ENCODE measurements at places on chromosomes 7 and 10.
A peak's percentile ranks its signal among the peaks of the same experiment; 100 is the strongest.

DNA sequence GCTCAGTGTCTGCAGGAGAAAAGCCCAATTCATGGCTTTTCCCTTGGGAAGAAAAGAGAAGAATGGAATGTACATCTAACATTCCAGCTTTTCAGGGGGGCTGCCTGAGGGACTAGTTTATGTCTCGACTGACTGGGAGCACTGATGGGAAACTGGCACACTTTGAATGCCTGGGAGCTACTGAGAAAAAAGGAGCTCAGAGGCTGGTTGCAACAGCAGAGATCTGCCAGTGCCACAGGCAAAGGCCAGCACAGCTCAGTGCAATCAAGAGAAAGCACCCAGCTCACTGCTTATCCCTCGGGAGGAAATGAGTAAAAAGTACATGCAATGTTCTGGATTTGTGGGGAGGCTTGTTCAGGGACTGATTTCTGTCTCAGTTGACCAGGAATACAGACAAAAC lies 226.2 kb downstream of the COBL start:
- DNase-seq, result peak; percentile 75

GRCh38 chr10:80530251-80530650 lies 7.5 kb upstream of the SH2D4B start:
- peak; percentile 19 for DNase-seq

- DNase-seq, result no peak
Observed at GRCh38 chr10:45625879-45626278, 46.7 kb downstream of the ZFAND4 start.

GRCh38 chr7:157552295-157552993 lies 215.6 kb downstream of the DNAJB6 start:
- DNase-seq, result no peak

DNA sequence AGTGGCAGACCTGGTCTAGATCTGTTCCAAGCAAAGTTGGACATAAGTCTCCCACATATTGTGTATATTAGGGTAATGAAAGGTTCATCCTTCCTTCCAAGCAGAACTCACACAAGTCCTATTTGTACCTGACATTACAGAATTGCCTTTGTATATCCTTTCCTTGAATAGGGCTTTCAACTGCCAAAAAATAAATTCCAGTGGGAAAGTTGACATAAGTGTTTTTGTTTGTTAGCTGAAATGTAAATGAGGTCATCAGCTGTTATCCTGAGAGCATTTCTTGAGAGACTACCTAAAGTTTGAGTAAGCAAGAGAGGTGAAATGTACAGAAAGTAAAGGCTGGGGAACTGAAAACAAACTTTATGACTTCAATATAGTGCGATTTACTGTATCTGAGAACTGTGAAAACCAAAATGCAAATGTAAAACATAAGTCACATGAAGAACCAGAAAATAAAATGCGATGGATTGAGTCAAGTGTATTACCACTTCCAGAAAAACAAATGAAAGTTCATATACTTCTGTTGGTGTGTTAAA lies 527.3 kb upstream of the SEMA3D start:
- no peak for DNase-seq

DNA sequence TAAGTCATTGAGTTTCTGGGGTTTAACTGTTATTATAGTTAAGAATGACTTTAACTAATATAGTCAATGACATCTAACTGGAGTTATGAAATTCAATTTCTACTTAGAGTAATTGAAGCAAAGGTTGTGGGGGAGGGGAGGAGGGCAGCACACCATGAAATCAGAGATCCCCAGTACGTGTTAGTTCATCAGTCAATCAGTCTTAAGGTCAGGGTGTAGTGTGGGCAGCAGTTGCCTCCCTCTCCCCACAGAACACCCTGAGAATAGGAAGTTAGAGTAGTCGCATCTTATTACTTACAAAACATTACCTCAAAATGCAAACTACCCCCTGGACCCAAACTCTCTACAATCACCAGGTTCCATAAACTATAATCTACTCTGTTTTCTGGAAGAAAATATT lies 7.0 kb upstream of the HPS1 start:
- no peak for DNase-seq

DNA sequence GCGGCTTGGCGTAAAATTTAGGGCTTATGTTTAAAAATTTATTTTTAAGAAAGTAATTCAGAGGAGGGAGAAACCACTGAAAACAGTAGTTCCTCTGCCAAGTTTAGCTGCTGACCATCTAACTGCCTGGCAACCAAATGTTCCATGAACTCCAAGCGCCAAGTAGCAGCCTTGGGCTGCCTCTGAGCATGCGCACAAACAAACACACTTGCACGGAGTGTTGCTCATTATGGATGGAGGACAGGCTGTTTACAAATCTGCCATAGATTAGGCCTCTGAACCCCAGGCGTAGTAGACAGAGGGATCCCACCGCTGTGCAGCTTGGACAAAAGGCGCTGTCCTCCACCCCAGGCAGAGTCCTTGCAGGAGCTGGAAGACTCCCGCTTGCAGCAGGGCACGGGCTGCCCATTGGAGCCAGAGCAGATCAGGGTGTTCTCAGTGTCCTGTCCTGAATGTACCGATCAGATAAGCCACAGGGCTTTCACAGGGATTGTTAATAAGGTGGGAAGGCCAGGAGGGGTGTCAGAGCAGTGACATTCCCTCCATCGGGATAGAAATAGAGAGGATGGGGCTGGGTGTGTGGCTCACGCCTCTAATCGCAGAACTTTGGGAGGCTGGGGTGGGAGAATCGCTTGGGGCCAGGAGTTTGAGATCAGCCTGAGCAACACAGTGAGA lies 47.7 kb upstream of the LYZL1 start:
- DNase-seq, result no peak

- DNase-seq, result no peak
Observed at GRCh38 chr7:87499494-87499893, 24.0 kb upstream of the ABCB4 start.

DNA sequence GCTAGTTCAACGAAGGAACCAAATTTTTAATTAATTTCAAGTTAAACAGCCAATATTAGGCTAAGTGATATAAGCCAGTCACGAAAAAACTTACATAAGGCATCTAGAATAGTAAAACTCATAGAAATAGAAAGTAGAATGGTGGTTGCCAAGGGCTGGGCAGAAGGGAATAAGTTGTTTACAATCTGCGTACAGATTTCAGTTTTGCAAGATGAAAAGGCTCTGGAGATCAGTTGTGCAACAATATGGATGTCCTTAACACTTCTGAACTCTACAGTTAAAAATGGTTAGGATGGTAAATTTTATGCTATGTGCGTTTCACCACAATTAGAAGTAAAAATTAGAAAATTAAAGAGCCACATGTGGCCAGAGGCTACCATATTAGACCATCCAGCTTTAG lies 13.3 kb downstream of the SCRN1 start:
- no peak for DNase-seq

GRCh38 chr7:99451936-99452335 lies 13.2 kb downstream of the CPSF4 start:
- DNase-seq, result no peak

DNA sequence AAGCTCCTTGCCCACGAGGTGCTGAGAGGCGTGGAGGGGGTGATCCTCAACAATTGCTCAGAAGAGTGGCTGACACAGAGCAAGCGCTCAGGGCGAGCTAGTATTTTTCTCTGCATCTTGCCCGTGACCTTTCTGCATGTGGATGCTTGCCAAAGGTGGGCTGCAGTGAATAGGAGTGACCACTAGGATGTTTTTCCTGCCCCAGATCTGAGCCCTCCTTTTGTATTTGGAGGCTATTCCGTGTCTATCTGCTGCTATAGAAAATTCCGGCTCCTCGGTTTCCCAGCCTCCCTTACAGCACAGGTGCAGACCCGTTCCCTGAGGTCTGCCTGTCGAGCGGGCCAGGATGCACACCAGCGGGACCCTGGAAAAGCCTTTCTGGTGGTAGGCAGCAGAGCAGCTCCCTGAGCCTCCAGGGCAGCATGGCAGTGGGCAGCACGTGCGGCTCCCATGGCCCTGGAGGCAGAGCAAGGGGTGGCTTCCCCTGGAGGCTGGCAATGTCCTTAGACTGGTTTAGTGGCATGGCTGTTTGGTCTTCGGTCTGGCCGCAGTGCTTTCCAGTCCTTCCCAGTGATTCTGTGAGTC lies 145.1 kb upstream of the PCBD1 start:
- no peak for DNase-seq

DNA sequence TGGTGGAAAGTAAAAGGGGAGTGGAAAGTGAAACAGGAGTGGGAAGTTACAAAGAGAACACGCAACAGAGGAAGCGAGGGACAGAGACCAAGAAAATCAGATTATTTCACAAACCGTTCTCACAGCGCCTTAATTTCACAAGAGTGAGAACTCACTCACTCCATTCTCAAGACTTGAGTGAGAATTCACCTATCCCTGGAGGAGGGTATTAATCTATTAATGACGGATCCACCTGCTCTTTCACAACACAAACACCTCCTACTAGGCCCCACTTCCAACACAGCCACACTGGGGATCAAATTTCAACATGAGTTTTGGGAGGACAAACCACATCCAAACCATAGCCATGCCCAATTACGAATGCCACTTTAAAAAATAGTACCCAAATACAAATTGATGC lies 297.6 kb downstream of the GPAM start:
- no peak for DNase-seq

- DNase-seq, result no peak
Observed at GRCh38 chr7:22487978-22488642, 11.9 kb downstream of the STEAP1B start.

- DNase-seq, result no peak
Observed at GRCh38 chr7:81029511-81029910, 110.7 kb upstream of the SEMA3C start.

DNA sequence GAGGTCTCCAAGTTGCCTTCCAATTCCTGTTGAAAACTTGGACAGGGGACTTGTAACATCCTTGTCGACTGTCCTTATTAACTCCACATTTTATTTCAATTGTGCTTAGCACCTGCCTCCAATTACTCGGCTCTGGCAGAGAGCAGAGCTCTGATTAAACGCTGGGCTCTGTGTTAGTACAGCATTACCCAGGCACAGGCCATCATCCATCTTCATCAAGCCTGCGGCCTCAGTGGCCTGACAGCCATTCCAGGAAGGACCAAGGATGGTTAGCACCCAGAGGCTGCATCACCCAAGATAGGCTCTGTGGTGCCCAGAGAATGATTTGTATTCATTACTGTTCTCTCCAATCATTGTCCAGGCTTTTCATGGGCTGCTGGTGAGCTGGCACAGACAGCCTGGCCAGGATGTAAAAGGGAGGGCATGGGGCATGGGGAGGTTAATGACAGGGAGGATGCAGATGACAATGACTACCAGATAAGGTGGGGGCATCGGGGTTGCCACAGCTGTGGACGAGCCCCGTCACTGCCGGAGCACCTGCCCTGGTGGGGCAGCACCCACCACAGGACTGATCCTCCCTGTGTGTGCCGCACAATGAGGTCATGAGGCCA lies 123.3 kb downstream of the PTPN20 start:
- DNase-seq, result no peak

- no peak for DNase-seq
Observed at GRCh38 chr10:68235581-68235980, 3.7 kb upstream of the ATOH7 start.

GRCh38 chr10:112899391-112900065 lies 50.5 kb upstream of the TCF7L2 start:
- DNase-seq, result no peak

DNA sequence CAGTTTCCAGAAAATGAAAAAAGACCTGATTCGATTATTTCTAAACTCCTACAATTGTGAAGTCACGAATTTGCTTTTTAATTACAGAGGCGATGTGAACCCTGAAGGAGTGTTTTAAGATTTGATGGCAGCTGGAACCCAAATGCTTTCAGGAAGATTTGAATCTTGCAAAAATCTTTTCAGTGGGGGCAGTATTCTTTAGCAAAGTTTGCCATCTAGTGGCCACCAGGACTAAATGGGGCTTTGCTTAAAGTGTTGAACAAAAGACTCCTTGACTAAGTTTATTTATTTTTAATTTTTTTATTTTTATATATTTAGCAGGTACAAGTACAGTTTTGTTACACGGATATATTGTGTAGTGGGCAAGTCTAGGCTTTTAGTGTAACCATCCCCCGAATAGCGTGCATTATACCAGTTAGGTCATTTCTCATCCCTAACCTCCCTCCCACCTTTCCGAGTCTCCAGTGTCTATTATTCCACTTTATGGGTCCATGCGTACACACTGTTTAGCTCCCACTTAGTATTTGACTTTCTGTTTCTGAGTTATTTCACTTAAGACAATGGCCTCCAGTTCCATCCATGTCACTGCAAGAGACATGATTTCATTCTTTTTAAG lies 98.8 kb downstream of the CACNB2 start:
- DNase-seq, result peak; percentile 53

- no peak for DNase-seq
Observed at GRCh38 chr7:127741764-127742375, 89.9 kb downstream of the SND1 start.

DNA sequence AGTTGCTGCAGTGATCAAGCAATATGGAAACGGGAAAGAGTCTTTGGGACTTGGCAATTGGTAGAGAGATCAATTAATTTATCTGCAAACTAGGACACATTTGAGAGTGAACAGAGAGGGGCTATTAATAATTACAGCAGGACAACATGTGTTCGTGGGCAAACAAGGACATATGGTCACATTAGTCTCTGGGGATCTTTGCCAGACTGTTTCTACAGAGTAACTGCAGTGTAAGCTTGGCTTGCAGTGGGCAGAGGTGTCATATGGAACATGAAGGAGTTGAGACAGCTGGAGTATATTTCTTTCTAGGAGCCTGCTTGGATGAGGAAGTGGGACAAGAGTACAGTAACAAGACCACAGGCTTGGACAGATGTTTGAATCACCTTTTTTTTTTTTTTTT lies 232.1 kb upstream of the LYZL1 start:
- no peak for DNase-seq

GRCh38 chr7:36484265-36484664 lies 94.6 kb downstream of the ANLN start:
- DNase-seq, result no peak

GRCh38 chr7:43038254-43038653 lies 74.2 kb upstream of the HECW1 start:
- peak; percentile 95 for DNase-seq

GRCh38 chr10:25177754-25178135 lies 2.9 kb downstream of the GPR158 start:
- DNase-seq, result no peak

DNA sequence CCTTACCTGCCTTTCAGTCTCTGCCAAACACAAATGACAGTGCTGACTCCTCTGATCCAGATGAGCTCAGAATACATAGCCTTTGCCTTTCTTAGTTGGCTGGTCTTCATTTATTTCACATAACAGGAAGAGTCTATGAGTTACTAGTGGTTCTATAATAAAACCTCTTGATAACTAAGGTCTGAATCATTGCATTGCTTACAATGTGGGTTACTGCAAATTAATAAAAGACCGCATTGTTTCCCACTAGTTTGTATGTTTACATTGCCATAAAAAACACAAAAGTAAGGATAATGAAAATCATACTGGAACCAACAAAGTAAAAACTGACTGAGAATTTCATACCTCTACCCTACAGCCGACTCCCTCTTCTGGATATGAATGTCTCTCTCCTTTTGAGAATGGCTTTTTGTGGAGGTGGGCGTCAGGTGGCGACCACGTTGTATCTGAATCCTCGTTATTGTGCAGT lies 62.0 kb upstream of the AKR1E2 start:
- DNase-seq, result peak; percentile 82

- DNase-seq, result no peak
Observed at GRCh38 chr10:123134915-123135414, 805 bp upstream of the HMX3 start.
